ENCODE measurements at places on chromosomes 4 and X.
A peak's percentile ranks its signal among the peaks of the same experiment; 100 is the strongest.

DNA sequence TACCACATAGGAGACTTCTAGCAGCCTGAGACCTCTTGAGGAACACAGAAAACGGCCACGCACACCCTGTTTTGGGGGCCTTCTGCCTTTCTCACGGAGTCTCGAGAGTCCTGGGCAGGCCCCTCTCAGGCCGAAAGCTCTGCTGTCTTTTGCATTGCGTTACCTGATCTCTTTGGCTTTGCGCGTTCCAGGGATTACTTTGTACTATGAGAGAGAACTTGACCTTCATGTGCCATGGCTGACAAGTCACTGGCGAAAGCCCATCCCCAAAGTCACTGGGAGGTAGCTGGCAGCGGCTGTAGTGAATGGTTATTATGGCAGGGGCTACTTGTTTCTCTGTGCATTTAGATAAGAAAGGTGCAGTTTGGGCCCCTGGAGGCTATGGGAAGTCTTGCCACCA, 8.0 kb upstream of the NAT8L start:
- peak; percentile 8 for DNase-seq

DNA sequence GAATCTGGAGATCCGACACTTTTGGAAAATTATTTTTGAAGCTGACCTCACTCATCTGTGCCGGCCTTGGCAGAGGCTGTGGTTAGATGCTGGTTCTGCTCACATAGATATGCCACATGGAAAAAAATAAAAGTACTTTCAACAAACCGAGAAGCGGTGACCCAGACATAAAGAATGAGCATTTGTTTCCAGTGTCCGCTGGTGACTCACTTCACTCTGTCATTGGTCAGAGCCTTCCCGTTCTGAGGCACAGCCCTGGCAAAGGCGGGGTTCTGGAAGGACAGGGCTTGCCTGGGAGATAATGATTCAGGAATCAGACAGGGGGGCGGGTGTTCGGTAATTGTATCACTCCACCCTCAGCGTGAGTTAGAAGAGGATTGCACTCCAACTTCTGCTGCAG, 172.4 kb upstream of the MXRA5 start:
- no peak for DNase-seq

DNA sequence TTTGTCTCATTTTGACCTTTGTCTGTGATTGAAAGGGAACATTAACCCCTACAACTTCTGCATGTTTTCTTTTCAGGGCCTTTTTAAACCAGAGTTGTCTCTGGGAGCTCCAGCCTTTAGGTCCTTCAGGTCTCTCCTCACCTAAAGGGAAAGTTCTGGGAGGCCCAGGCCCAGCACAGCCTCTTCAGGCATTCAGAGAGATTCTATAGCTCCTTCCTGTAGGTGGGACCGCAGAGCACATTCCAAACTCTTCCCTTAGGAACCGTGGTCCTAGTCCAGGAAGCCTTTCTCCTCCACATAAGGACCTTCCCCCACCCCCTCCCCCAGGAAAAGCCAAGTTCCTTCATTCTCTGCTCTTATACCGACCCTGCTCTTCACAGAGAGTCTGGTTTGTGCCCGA, 14.9 kb downstream of the NKX6-1 start:
- no peak for DNase-seq

DNA sequence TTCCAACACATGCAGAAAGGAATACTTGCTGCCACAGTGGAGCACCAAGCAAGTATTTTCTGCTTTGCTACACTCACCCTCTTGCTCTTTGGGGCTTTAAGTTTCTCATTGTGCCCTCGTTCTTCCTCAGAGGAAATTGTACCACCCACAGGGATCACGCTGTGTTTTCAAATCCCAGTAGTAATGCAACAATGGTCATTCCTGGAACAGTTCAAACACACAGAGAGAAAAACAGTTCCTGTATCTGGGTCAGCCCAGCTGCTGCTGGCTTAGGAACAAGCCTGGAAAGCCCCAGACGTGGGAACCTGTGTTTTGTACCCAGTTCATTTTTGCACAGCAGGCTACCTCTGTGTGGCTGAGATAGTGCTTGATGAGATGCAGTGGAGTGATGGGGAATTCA, 907.8 kb downstream of the STPG2 start:
- no peak for DNase-seq

GRCh38 chr4:8599657-8600056, 7.1 kb downstream of the CPZ start:
- no peak for DNase-seq

DNA sequence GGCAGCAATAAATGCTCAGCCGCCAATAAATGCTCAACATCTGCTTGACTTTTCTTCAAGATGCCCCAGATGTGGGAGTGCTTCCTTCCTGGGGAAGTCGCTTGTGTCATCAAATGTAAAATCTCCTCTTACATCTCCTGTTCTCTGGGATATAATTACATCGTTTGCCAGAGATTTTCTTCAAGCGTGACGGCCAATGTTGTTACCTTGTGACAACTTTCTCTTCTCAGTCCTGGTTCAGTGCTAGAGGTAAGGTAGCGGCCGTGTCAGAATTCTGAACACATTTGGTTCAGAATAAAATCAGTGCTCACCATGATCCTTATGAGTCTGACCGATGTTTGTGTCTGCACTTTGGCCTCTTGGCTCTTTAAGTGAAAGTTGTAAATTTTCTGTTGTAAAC, 102.5 kb downstream of the ASMT start:
- no peak for DNase-seq

DNA sequence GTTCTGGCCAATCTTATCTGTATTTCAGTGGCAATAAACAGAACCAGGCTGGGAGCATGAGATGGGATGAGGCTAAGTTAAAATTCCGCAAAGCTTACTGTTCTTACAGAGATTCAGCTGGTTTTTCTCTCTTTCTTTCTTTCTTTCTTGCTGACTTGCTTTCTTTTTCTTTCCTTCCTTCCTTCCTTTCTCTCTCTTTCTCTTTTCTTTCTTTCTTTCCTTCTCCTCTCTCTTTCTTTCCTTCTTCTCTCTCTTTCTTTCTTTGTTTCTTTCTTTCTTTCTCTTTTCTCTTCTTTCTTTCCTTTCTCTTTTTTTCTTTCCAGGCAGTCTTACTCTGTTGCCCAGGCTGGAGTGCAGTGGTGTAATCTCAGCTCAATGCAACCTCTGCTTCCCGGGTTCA, 24.4 kb downstream of the SPACA5B start:
- DNase-seq, result no peak

DNA sequence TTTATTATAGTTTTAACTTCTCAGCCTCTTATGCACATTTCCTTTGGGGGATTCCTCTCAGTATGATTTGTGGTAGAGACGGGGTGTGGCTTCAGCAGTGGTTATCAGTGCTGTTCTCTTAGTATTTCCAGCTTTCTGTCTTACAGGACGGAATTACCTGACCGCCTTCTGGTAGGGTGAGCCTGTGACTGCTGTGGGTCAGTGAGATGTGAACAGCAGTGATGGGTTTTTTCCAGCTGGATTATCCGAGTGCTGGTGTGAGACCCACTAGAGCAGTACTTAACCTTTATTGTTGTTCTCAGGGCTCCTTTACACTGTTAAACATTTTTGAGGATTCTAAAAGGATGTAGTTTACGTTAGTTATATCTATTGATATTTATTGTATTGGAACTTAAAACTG, 135.2 kb downstream of the SLIT2 start:
- no peak for DNase-seq

GRCh38 chr4:55540271-55540670, 6.4 kb downstream of the CLOCK start:
- DNase-seq, result no peak

DNA sequence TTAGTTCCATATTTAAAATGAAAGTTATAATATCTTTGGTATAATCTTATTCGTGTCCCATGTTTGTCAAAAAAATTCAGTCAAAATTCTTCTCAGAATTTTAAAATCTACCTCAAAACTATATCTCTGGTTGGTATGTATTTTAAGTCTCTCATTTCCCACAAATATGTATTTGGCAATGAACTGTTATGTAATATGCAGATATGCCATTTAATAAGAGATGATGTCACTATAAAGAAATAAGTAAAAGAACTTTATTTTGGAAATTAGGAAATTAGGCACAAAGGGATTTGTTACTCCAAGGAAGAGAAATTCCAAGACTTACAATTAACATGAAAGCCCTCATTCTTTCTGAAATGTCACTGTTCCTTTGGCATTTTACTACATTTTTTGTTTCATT, 15.3 kb downstream of the SNCA start:
- no peak for DNase-seq

DNA sequence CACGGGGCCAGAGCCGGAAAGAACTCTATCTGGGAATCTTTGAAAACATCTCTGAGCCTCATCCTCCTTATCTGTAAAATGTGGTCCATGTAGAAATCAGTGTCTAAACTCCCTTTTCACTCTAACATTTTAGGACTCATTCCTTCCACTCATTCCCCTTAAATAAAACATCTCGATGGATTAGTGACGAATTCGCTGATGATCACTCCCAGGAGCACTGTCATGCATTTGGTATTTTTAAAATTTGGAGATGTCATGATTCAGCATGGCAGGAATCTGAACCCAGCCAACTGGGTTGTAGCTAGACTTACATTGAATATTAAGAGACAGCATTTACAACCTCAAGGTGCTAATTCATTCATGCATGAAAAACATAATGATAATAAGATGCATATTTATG, 88.1 kb downstream of the SPANXN3 start:
- DNase-seq, result no peak

DNA sequence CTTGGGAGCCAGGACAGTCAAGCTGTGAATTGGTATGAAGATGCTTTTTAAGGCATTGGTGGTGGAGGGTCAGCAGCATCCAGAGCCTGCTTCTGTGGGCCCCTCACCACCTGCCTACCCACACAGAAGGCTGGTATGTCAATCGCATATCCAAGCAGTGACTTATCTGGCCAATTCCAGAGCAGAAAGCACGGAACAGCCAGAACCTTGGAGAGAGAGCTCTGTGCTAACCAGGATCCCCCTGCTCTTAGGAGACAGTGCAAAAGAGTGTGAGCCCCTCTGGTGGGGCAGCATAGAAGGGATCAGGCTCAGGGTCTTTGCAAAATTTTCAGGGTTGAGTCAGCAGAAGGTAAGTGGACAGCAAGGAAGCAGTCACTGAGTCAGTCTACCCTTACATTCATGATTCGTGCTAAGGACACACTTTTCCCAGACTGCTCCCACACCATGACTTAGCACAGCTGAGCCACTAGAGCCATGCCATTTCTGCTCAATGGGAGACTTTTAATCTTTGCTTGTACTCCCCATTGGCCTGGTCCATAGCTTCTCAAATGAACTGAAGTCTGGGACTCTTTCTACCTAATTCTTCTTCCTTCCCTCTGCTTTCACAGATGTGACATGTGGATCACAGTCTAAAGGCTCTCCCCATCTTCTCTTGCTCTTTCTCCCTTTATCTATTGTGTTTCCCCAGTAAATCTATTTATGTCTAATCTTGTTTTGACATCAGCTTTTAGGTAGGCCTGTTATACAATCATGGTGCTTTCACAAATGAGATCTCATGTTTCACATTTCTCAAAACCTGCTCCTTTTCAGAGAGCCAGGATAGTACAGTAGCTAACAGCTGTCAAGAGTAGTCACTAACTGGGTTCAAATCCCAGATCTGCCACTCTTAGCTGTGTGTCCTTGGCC, 20.0 kb downstream of the MORF4L2 start:
- DNase-seq, result no peak

DNA sequence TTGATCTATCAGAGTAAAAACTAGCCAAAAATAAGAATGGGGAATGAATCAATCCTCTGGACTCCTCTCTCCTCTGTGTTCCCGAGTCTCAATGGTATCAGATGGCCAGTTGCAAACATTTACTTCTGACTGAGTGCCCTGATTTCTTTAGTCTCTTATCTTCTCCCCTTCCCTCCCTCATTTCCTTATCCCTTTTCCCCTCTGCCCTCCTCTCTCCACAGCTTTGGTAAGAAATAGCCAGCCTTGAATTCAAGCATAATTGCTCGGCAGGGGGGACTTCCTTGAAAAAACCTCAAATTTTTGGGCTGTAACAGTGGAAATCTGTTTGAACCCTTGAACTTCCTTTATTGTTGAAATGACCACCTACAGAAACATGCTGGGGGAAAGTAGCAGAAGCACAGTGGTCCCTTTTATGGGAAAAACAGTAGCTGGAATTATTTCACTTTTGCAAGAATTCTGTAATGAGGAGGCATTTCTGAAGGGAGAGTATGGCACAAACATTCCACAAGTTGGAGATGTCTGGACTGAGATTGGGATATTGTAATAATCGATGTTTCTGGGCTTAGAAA, 40.3 kb downstream of the NHS start:
- DNase-seq, result no peak

- DNase-seq, result no peak
Observed at GRCh38 chr4:86558797-86559196, 35.3 kb upstream of the PTPN13 start.

DNA sequence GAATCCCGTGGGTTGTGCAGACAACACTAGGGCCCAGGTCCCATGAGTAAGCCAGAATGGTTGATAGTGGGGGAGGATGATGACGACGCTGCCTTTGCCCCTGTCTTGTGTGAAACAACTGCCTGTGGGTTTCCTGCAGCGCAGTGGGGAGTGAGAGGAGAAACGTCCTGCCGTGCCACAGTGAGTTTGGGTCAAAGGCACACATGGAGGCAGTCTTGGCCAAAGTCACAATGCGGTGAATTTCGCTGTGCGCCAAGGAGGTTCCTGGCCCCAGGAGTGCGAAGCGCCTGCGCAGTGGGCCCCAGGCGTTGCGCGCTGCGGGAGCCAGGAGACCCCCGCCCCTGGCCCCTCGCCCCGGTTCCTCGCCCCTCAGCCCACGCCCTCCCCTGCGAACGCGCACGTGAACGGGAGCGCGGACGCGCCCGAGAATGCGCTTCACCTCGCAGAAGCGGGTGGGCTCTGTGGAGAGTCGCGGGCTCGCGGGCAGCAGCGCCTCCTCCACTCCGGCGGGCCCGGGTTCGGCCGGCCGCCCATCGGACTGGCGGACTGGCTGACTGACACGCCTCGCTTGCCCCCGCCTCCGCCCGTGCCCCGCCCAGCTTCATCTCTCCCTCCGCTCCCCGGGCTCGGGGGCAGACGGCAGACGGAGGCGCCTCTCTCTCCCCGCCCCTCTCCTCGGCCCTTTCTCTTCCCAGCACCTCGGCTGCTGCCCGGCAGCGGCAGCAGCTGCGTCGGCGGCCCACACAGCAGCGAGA, at the start of gene NUDT10:
TSS of gene NUDT10 (plus strand) at position 635 of the 755 bp plus-strand sequence. CDS start 144 bp downstream, outside the sequence.
- peak; percentile 94 for DNase-seq

DNA sequence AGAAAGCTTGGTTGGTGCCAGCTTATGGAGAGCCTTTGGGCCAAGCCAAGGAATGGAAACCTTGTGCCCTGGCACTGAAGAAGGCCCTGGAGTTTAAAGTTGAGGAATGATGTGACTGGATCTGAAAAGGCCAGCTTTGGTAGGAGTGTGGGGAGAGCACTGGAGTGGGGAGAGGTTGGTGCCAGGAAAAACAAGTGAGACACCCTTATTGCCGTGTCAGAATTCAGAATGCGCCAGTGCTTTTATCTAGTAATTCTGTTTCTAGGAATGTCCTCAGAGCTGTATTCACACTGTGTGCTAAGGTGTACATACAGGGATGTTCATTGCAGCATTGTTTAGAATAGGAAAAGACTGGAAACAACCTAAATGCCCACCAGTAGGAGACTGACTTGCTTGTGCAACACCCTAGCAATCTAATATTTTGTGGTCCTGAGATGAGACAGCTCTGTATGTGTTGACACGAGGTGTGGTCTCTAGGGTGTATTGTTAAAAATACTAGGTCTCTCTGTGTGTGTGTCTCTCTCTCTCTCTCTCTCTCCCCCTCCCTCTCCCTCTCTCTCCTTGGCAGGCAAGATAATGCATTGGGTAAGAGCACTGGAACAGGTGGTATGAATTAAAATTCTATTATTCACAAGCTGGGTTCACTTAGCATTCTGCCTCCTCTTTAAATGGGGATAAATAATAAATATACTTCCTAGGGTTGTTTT, 107.8 kb downstream of the GATB start:
- no peak for DNase-seq

- no peak for DNase-seq
Observed at GRCh38 chr4:95550115-95550987, 1.6 kb upstream of the UNC5C start.

All from HAP-1 (cell line).